Stimulated activated CD4-positive, alpha-beta T cell treated with anti-CD3 and anti-CD28 coated beads, Interleukin-1b, Interleukin-23, amount 100 ng/mL, for 1 hour (primary cell): ENCODE measurements at places on chromosomes 12 and 14.

DNA sequence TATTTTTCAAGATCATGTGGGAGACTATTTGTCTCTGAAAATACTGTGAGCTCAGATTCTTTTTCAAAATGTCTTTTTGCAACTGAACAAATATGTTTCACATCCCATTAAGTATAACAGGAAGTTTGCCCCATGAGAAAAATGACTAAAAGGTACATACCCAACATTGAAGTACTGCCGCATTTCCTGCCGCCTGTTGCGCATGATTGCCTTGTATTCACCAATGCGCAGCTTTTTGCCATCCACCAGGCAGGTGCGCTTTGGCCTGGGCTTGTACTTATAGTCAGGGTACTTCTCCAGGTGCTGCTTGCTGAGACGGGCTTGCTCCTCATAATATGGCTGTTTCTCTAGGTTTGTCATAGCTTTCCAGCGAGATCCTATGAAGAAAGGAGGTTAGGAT lies 413.2 kb downstream of the SOX5 start:
- DNase-seq = no peak

DNA sequence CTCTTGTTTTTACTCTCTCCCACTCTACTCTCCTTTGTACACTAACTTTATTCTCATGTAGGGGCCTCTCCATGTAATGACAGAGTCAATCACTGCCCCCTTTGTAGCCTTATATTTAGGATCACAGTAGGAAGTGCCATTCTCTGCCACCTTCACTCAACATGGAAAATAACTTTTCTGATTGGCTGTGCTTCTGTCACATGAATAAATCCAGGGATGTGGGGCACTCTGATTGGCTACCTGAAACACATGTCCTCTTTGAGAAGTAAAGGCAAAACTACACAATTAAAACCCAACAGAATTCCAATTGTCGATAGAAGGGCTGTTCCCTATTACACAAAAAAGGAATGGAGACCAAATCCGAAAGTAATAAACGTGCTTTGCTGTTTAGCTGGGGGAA lies at the start of gene RNASE9:
TSS of gene RNASE9 (minus strand) at position 87 of the 400 bp plus-strand sequence.
- no peak for DNase-seq

GRCh38 chr12:12094481-12094880 lies 23.7 kb downstream of the BCL2L14 start:
- DNase-seq = no peak

GRCh38 chr12:94135896-94136295 lies 12.5 kb upstream of the PLXNC1 start:
- DNase-seq = no peak

DNA sequence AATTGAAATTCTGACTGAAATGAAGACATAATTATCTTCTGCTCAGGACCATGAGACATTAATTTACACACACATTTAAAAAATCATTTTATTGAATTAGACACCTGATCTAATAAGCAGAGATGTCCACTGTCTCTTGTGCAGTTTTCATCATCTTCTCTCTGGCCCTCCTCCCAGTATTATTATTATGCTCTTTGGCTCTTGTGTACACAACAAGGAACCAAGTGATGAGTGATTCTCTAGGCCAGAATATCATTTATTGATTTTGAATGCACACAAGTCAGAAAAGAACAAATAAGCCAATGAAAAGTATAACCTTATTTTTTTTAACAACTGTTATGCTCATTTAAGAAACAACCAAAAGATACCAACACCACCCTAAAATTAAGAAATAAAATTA lies 244.7 kb upstream of the KRR1 start:
- DNase-seq = no peak

DNA sequence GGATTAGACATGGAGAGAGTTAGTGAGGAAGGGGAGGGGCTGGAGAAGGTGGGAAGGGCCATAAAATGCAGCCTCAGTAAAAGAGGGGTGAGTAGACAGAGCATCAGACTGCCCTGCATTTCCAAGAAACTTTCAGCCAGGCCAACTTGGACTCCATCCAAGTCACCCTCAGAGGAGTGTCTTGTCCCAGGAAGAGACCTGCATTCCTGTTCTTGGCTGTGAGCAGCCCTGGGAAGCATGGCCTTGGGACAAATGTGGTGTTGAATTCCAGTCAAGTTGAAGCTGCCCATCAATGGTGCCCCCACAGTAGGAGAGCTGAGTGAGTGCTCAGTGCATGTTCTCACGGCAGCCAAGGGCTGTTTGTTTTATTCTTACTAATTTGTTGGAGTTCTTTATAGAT lies 35.0 kb upstream of the TUNAR start:
- no peak for DNase-seq

DNA sequence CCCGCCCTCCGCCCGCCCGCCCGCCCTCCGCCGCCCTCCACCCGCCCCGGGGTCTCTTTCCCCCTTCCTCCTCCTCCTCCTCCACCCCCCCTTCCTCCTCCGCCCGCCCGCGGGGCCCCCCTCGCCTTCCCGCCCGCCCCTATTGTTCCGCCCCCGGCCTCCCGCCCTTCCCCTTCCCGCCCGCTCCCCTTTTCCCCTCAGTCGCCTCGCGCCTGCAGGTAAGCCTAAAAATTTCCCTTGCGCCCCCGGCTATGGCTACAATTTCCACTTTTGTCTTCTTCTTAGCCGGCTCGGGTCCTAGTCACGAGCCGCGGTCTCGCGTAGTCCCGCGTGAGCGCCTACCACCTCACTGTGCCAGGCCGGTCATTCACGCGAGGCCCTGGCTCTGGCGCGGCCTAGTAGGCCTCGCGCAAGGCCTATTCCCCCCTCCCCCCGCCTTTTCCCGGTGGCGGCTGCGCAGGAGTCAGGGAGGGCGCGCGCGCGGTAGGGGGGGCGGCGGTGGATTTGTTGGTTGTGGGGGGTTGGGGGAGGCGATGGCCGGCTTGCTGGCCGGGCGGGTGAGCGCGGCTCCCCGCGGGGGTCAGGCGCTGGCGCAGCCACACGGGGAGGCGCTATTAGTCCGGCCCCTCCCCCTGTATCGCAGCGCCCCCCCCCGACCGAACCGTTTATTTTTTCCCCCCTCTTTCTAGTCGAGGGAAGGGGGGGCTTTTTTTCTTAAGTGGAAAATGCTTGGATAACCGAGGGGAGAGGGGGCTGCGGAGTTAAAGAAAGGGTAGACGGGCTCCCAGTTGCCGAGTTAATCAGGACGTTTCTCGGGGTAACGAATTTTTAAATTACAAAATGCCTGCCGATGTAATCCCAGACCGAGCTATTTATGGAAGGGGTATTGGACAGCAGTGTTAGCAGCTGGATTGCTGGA lies 516 bp downstream of the PCBP2 start:
- DNase-seq = peak; percentile 36

- DNase-seq = no peak
Measured at GRCh38 chr12:107248187-107248586, 154.8 kb upstream of the CRY1 start.

- no peak for DNase-seq
Measured at GRCh38 chr12:29589286-29589820, 91.9 kb upstream of the OVCH1 start.

- no peak for DNase-seq
Measured at GRCh38 chr14:68238976-68239375, 419.4 kb downstream of the RAD51B start.

DNA sequence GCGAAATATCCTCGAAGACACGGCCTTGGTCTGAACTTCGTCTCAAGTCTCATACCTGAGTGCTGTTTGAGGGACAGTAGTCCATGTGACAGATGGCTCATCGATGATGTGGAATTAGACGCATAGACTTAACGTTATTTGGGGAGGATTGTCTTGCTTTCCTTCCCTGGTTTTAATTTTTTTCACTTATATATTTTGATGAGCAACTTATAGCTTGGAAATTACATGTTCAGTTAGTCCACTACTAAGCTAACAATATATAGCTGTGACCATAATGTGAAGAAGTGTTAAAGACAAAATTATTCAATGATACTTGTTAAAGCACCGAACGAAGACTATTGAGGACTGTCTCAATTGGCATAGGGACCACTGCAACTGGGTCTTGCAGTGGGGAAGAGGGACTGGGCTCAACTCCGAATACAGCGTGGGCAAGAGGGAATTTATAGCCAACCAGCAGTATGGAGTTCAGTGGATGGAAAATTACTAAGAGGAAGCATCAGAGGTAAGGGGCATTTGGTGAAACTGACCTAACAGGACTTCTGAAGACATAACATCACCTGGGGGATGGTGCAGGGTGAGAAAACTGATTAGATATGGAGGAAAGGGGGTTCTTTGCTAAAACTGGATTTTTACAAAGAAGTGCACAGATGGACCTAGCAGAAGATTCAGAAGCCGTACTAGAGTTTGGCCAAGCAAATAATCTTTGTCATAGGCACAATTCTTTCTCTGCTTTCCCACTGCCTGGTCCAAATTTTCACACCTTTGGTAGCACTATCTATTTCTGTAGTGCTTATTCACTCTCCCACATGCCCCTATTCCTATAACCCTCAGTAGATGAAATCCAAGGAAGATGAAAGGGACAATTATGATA lies 910 bp upstream of the TM7SF3 start:
- DNase-seq = no peak

DNA sequence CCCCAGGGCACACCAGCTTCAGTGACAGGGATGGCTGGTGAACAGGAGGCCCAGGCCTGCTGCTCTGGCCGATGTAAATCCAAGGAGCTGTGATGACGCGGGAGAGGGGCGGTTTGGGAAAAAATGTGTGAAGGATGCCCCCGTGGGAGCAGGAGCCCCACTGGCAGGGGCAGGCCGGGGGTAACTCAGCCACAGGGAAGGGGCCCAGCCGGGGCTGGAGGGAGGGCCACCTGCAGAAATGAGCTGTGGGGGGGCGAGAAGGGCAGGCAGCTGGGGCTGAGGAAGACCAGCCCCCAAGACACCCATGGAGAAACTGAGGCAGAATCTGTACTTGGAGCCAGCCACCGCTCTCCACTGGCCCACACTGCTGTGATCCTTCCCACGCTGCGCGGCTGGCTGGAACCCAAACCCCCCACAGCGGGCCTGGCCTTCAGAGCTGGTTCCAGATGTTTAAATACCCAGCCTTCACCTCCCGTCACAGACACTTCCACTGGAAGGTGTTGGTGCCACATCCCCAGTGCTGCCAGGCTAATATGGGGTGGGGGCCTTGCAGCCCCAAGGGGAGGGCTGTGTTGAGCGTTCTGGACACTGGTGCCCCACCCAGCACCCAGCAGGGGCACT lies 28.5 kb upstream of the ANKRD9 start:
- DNase-seq = no peak

DNA sequence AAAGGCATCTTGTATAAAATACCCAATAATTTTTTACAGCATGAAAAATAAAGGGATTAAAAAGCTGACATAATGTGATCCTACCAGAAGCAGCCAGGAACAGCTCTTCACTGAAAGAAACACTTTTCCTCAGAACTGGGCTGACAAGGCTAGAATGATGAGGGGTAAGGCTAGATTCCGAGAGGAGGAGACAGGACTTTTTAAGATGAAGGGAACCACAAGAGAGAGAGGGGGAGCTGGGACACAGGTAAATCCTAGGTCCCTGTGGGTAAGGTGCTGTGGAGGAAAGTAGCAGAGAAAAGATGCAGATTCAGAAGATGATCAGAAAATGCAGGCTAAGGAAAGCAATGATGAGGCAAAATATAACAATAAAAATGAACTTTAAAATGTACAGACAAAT lies 29.5 kb downstream of the C2CD5 start:
- DNase-seq = no peak

DNA sequence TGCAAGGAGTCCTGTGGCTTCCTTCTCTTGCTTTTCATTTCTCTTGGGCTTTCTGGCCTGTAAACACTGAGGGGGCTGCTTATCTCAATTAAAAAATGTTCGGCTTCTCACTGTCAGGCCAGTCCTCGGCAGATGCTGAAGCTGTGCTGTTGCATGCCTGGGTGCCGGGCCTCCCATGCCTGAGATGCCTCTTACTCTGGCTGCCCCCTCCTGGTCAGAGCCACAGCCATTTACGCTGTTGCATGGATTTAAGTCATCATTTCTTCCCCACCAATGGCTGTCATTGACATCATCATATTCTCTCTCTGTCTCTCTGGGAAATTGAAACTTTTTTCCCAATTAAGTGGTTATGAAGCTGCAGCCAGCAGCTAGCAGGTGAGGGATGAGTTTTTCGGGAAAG lies 53.7 kb downstream of the FOXN4 start:
- no peak for DNase-seq

DNA sequence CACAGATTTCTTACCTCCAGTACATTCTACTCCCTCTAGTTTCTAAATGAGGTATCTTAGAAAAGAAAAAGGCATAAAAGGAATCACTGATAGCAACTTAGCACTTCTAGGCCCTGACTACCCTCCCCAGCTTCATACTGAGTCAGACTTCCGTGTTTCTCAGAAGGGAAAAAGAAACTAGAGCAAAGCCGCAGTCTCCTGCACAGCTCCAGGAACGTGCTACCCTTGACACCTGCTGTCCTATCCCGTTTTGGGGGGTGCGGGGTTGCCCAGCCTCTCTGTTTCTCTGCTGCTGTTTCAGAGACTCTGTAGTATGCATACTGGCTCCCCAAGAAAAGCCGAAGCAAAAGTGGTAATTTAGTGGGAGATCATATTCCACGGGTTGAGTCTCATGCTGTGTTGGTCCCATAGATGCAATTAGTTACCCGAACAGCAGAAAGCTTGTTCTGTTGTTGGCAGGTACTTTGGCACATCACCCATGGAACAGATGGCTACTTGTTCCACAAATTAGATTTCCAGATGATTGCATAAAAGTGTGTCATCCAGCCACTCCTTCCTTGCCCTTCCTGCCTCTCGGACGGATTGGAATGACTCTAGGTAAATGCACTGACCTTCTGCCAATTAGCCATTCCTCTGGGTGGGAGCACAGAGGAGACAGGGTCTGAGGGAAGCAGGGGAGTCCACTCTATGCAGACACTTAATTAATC lies 438.1 kb downstream of the FUT8 start:
- peak; percentile 15 for DNase-seq

GRCh38 chr14:23406244-23406643 lies 1.8 kb downstream of the MYH6 start:
- DNase-seq = no peak

DNA sequence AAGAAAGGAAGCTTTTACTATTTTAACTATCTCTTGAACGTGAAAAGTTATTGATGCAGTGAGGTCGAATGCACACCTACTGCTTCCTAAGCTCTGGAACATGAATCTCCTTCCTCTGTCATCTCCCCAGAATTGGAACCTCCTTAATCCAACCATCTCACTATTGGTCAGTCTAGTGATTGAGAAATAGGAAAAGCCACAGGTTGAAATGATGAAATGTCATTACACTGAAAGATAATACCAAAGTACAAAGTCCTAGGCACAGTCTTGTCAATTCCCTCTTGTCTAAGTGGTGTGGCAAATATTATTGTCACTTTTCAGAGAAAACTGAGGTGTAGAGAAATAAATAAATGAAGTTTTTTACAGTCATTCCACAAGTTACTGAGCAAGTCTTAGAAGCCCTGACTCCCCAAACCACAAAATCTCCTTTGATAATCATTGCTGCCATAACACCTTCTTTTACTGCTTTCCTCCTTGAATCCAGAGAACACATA lies 19.5 kb upstream of the HIGD1C start:
- no peak for DNase-seq

DNA sequence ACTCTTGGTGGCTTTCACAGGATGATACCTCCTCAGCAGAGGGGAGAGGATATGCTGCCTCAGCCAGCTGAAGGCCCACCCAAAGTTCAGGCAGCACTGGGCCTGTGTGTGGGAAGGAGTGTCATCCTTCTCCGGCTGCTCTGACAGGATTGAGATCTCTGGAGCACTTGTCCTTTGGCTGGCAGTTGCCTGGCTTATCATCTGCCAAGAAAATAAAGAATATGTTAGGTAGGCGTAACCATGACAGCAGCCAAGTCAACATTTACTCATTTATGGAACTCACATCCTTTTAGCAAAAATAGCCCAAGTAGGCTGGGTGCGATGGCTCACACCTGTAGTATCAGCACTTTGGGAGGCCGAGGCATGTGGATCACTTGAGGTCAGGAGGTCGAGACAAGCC lies 68.5 kb downstream of the PPFIBP1 start:
- DNase-seq = no peak

- DNase-seq = no peak
Measured at GRCh38 chr14:94317259-94317658, 5.9 kb downstream of the SERPINA6 start.
